ENCODE measurements at places on chromosomes 4 and X. TPM values are rescaled to one million over a fixed set of nuclear protein-coding genes. Genes with fewer than 3 reads are reported as not detected.
A peak's percentile ranks its signal among the peaks of the same experiment; 100 is the strongest.

DNA sequence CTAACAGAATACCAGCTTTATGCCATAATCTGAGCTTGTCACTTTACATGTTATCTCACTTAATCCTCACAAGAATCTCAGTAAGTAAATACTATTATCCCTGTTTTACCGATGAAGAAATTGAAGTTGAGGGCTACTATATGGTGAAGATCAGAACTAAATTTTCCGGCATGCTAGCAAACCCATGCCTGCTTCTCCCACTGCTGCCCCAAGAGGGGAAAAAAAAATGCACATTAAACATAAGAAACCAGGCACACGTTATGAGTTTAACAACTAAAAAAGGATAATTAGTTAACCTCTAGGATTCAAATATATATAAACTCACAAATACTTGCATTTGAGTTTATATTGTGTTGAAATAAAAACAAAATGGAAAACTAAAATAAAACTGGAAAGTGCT is 10.8 kb downstream of the SLC10A7 start:
- no peak for DNase-seq
- H3K4me3 ChIP-seq, result no peak overlapping the region
- no peak overlapping the region for H3K27ac ChIP-seq
- H3K36me3 ChIP-seq, result peaks cover 15% of the 10 kb centered on the region
- H3K27me3 ChIP-seq, result no peaks in the 10 kb centered on the region

GRCh38 chr4:57430726-57431125 is 320.5 kb upstream of the IGFBP7 start:
- no peak overlapping the region for H3K4me3 ChIP-seq
- no peaks in the 10 kb centered on the region for H3K36me3 ChIP-seq
- no peaks in the 10 kb centered on the region for H3K4me1 ChIP-seq
- no peak for DNase-seq
- H3K27ac ChIP-seq, result no peak overlapping the region

Gene EREG
- 0.69 TPM for total RNA-seq

DNA sequence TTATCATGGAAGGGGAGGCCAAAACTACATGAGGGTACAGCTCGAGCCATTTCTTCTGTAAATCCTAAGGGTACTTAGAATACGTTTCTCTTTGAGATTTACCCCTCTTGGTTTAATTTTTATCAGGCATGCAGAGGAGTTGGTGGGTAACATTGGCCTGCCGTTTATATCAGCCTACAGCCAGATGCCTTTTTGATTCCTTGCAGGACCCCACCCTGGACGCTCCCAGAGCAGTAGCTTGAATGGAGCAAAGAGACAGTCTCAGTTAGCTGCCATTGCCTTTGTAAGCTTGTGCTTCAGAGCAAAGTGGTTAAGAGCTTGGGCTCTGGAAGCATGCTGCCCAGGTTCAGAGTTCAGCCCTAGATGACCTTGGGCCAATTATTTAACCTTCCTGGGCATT is 9.0 kb downstream of the DOCK11 start:
- no peak overlapping the region for H3K4me3 ChIP-seq
- H3K4me1 ChIP-seq, result peaks cover 5% of the 10 kb centered on the region
- DNase-seq, result no peak
- H3K27ac ChIP-seq, result no peak overlapping the region
- no peaks in the 10 kb centered on the region for H3K27me3 ChIP-seq

Gene PCDH7
- 8.0 TPM for total RNA-seq

GRCh38 chrX:40097504-40098263 is at the start of gene BCOR:
BCOR (minus strand) TSS chrX:40097958; CDS start chrX:40077929, 20,029 bp downstream.
- DNase-seq, result peak; percentile 91
- no peaks in the 10 kb centered on the region for H3K27me3 ChIP-seq
- peak within 1 kb of the TSS; percentile 67 for H3K4me3 ChIP-seq
- H3K4me1 ChIP-seq, result peaks cover 5% of the 10 kb centered on the region
- H3K36me3 ChIP-seq, result no peaks in the 10 kb centered on the region

- no peaks in the 10 kb centered on the region for H3K27me3 ChIP-seq
- no peak overlapping the region for H3K4me3 ChIP-seq
- H3K4me1 ChIP-seq, result no peaks in the 10 kb centered on the region
- DNase-seq, result no peak
Measured at GRCh38 chr4:121098266-121098665, 25.9 kb upstream of the NDNF start.

Gene CSAG3
- total RNA-seq, result not detected

- no peaks in the 10 kb centered on the region for H3K36me3 ChIP-seq
- H3K27me3 ChIP-seq, result no peaks in the 10 kb centered on the region
- H3K27ac ChIP-seq, result no peak overlapping the region
- H3K4me1 ChIP-seq, result no peaks in the 10 kb centered on the region
Measured at GRCh38 chr4:18689308-18690115, 668.0 kb upstream of the LCORL start.

Gene TMSB15C
- 1.0 TPM for total RNA-seq

DNA sequence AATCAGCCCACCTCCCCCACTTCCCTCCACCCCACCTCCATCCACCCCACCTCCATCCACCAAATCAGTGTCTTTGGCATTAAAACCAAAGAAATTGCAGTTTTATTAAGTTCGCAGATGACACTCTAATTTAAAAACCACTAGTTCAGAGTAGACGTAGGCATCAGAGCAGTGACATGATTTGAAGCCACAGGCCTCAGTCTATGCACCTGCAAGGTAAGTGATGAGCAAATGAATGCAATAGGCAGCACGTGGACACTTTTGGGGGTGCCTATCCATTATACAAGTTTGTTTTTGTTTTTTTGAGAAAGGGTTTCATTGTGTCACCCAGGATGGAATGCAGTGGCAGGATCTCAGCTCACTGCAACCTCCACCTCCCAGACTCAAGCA is 88.0 kb upstream of the TRIM2 start:
- H3K36me3 ChIP-seq, result no peaks in the 10 kb centered on the region
- no peaks in the 10 kb centered on the region for H3K27me3 ChIP-seq
- no peaks in the 10 kb centered on the region for H3K4me1 ChIP-seq
- DNase-seq, result no peak
- H3K4me3 ChIP-seq, result peak overlapping the region; percentile 30

GRCh38 chrX:151167791-151168345 is 8.5 kb upstream of the GPR50 start:
- H3K36me3 ChIP-seq, result no peaks in the 10 kb centered on the region
- no peak for DNase-seq
- no peak overlapping the region for H3K27ac ChIP-seq
- no peaks in the 10 kb centered on the region for H3K4me1 ChIP-seq

DNA sequence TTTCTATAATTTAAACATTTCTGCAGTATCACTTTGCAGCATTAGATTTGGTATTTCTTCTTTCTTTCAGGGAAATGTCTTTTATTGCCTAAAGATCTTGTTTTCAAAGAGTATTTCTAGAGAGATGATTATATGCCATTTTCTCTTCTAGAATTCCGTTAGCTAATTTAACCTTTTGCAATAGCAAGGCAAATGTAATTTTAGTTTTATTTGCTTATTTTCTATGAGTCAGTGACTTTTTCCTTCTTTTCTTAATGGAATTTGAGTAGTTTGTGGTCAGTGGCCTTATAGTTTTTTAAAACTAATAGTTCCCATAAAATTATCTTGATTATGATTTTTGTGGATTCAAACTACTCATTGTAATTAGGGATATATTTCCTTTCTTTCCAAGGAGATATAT is 72.2 kb downstream of the CCKAR start:
- H3K4me1 ChIP-seq, result peaks cover under 1% of the 10 kb centered on the region
- peaks cover 42% of the 10 kb centered on the region for H3K36me3 ChIP-seq
- H3K27me3 ChIP-seq, result no peaks in the 10 kb centered on the region
- H3K27ac ChIP-seq, result no peak overlapping the region

DNA sequence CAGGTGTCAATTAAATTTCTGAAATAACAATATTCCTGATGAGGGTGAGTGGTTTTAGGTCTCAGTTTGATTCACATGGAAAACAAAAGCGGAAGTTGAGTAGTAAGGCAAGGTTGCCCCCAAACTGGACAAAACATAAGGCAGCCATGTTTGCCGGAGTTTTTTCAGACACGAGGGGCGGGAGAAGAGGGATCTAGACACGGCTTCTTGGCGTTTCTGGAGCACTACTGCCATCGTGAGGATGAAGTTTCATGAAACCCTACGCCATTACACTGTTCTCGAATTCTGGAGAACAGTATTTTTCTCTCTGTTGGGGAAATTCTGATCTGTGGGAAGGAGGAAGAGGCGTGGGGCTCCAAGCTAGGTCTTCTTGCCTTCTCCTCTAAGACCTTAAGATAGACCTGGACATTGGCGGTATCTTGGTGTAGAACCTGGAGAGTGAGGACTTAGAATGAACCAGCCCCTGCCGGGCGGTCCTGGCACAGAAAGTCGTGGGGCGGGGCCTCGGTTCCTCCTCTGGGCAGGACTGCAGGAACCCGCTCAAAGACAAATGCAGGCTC is 160.3 kb downstream of the OR13H1 start:
- H3K4me1 ChIP-seq, result no peaks in the 10 kb centered on the region
- H3K27ac ChIP-seq, result no peak overlapping the region
- no peaks in the 10 kb centered on the region for H3K27me3 ChIP-seq

DNA sequence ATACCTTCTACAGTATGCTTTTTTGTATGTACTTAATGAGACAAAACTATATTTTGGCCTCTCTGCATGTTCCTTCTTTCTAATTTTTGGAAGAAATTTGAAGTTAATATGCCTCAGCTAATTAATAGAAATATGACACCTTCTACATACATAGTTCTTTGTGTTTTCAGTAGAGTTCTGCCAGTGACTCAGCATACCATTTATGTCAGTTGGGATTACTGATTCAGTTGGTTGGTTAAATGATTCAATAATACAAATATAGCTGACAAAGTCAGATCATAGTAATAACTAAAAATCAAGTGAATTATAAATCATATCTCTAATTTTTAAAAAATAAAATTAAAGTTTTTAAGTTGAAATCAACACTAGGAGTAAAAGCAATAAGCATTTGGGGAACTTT is 16.8 kb downstream of the BTC start:
- H3K4me1 ChIP-seq, result no peaks in the 10 kb centered on the region
- no peak for DNase-seq
- H3K27ac ChIP-seq, result no peak overlapping the region
- no peak overlapping the region for H3K4me3 ChIP-seq
- no peaks in the 10 kb centered on the region for H3K27me3 ChIP-seq

Gene NUDT9
- 43.9 TPM for total RNA-seq

DNA sequence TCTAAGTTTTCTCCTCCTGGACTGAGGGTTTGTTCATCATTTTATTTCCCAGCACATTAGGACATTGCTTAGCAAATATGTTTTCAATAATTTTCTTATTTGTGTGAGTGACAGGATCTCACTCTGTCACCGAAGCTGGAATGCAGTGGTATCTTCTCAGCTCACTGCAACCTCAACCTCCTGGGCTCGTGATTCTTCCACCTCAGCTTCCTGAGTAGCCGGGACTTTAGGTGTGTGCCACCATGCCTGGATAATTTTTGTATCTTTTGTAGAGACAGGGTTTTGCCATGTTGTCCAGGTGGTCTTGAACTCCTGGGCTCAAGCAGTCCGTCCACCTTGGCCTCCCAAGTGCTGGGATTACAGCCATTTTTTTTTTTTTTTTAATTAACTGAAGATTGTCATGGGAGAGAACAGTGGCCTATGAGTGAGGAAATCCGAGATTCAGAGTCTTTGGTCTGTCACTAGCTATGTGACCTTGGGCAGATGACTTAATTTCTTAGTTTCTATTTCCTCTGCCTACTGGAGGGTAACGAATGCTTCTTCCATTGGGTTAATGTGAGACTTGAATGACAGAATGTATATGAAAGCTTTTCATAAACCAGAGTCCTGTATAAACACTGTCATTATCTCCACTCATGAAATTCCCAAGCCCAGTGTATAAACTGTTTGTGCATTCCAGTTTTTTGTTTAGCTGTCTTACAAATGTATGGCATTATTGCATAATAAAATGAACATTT is 23.9 kb downstream of the MOB1B start:
- no peak overlapping the region for H3K27ac ChIP-seq
- no peak for DNase-seq
- H3K4me3 ChIP-seq, result no peak overlapping the region
- H3K27me3 ChIP-seq, result no peaks in the 10 kb centered on the region
- H3K4me1 ChIP-seq, result peaks cover 17% of the 10 kb centered on the region

- peak; percentile 72 for DNase-seq
- no peaks in the 10 kb centered on the region for H3K27me3 ChIP-seq
- H3K36me3 ChIP-seq, result no peaks in the 10 kb centered on the region
- peak within 1 kb of the TSS; percentile 52 for H3K4me3 ChIP-seq
- no peak within 1 kb of the TSS for H3K27ac ChIP-seq
- no peaks in the 10 kb centered on the region for H3K4me1 ChIP-seq
Measured at GRCh38 chrX:17374619-17375366, at the start of gene NHS. NHS (plus strand) TSS chrX:17375200; CDS start chrX:17375758, 558 bp downstream.

Gene HPRT1
- 15.2 TPM for total RNA-seq

DNA sequence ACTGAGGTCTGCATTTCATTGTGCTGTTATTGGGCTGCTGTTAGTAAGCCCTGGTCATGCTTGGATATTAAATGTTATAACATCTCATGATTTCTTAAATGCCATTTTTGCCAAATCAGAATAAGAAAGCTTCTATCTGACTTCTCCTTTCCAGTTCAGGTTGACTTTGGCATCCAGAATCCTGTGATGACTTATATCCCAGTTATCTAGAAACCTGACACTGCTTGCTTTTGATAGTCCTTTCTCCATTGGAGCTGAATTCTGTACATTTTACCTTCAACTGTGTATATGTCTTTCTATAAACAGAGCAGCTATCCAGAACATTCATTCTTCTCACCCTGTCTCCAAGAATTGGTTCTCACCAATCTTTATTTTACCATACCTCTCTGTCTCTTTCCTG is 257.7 kb upstream of the GNPDA2 start:
- no peaks in the 10 kb centered on the region for H3K4me1 ChIP-seq
- no peaks in the 10 kb centered on the region for H3K36me3 ChIP-seq
- no peak overlapping the region for H3K27ac ChIP-seq
- H3K4me3 ChIP-seq, result no peak overlapping the region

DNA sequence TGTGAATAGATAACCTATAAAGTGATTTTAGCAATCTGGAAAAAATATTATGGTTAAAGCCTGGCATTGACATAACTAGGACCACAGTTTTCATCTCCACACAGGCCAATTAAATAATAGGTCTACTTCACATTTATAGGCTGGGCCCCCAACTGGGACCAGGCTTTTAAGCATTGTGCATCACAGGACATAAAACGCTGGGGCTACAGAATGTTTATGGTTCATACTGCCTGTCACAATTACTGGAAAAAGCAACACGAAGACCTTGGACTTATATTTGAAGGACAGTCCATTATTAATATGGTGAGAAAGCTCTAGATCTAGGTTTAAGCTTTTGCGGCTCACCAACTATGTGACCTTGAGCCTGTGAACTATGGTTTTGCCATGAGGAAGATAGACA is 94.2 kb downstream of the MFAP3L start:
- H3K27me3 ChIP-seq, result no peaks in the 10 kb centered on the region
- DNase-seq, result no peak
- no peaks in the 10 kb centered on the region for H3K4me1 ChIP-seq
- no peak overlapping the region for H3K4me3 ChIP-seq
- H3K36me3 ChIP-seq, result no peaks in the 10 kb centered on the region

Gene PRPS1
- 25.6 TPM for total RNA-seq

DNA sequence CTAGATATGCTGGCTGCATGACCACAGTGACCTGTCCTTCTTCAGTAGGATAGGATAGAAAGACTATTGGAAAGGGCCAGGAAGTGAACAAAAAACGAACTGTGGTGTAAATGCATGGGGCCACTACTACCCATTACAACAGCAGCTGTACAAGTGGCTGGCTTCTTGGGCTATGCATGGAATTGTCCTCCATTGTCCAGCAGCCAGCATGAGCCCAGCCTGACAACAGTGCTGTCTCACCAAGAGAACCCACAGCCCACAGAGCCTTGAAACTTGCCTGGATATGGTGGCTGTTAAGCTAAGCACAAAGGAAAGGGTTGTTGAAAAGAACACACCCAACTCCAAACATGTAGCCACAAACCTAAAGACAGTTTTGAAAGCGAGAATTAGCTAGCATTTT is 330.2 kb upstream of the F9 start:
- H3K27me3 ChIP-seq, result no peaks in the 10 kb centered on the region
- H3K36me3 ChIP-seq, result no peaks in the 10 kb centered on the region
- no peak overlapping the region for H3K4me3 ChIP-seq
- H3K27ac ChIP-seq, result no peak overlapping the region
- H3K4me1 ChIP-seq, result no peaks in the 10 kb centered on the region
